ENCODE measurements at places on chromosomes 7 and 10.

GRCh38 chr7:103680161-103681144 lies 234.4 kb upstream of the SLC26A5 start:
- DNase-seq, result peak; percentile 62
- H3K4me3 ChIP-seq, result no peak overlapping the region
- no peaks in the 10 kb centered on the region for H3K27me3 ChIP-seq

DNA sequence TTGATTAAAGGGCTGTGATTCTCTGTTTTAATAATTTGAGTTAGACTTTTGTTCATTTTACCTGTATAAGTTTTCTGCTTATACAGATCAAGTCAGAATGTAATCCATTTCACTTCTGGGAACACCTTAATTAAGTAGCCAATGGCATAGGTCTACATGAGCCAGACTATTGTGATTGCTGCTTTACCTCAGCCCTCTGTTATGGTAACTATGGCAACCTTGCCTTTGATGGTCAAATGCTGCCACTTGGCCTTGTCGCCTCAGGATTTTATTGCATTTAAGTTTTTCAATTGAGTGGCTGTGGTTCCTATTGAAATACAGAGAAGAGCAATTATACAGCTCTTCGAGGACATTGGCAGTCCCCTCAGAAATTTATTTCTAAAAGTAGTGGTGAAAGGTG lies 64.3 kb upstream of the TMEM106B start:
- H3K27me3 ChIP-seq, result no peaks in the 10 kb centered on the region
- no peak overlapping the region for H3K4me3 ChIP-seq
- no peak overlapping the region for H3K27ac ChIP-seq
- DNase-seq, result peak; percentile 50
- H3K36me3 ChIP-seq, result no peaks in the 10 kb centered on the region

- no peak overlapping the region for H3K27ac ChIP-seq
- peak overlapping the region; percentile 96 for H3K4me3 ChIP-seq
- no peaks in the 10 kb centered on the region for H3K27me3 ChIP-seq
- DNase-seq, result no peak
These were observed 570 bp downstream of the BMS1 start for GRCh38 chr10:42783181-42783549.

DNA sequence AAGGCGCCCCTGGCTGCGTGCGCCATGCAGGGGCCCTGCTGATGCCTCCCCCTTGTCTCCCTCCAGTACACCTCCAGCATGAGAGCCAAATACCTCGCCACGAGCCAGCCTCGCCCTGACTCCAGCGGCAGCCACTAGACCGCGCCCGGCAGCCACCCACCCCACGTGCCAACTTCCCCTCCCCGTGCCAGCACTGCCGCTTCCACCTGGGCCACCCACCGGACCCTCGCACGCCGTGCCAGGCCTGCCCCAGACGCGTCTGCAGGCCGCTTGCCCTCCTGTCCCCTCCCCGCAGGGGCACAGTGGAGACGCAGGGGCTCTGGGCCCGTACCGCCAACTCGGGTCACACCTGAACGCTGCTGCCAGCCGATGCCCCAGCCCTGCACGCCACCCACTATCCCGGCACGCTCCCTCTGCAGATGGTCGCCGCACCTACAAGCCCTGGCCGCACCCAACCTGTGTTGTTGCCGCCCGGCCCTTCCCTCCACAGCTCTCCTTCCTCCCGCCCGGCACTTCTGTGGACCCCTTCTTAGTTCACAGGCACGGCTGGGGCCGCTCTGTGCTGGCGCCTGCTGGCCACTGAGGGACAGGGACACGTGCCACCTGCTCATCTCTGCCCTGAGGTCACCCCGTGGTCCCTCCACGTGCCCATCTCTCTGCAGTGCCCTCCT lies 26.3 kb upstream of the AMZ1 start:
- no peaks in the 10 kb centered on the region for H3K4me1 ChIP-seq
- no peak overlapping the region for H3K27ac ChIP-seq
- no peak overlapping the region for H3K4me3 ChIP-seq
- DNase-seq, result no peak
- no peaks in the 10 kb centered on the region for H3K27me3 ChIP-seq
